Vagina (tissue), 2 donors: ENCODE measurements at places on chromosomes 5 and 9. TPM values are rescaled to one million over a fixed set of nuclear protein-coding genes. Genes with fewer than 3 reads are reported as not detected.

DNA sequence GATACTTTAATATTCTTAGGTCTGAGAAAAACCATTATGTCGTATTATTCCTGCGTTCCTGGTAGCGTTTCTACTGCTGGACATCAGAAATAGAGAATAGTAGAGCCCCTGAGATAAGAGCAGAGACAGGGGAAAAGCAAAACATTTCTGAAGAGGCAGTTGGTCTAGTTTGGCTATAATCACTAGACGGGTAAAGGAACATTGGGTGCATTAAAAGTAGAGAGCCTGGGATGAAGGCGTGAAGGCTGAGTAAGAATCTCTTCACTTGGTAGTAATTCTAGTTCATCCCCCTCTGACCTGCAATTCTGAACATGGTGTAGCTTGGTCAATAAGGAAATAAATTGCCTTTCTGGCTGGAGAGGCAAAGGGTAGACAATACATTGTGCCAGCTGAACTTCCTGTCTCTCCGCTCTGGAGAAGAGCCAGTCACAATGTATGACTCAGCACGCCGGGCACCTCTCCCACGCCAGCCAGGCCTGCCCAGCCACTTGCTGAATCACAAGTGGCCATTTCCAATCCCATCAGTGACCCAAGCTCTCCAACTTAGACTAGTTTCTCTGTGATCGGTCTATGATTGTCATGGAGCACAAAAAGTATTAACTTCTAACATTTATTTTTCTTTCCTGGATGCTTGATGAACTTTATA lies 75.4 kb downstream of the STK32A start:
- DNase-seq, result no peak

GRCh38 chr5:131533836-131534235 lies 101.2 kb downstream of the RAPGEF6 start:
- DNase-seq, result no peak

GRCh38 chr9:2267181-2267745 lies 252.1 kb downstream of the SMARCA2 start:
- no peak for DNase-seq

CRB2 gene
- total RNA-seq, result not detected

FST gene
- 5.6 TPM for total RNA-seq
